ENCODE measurements at places on chromosomes 7 and 10. TPM values are rescaled to one million over a fixed set of nuclear protein-coding genes. Genes with fewer than 3 reads are reported as not detected.

Gene NRP1
- total RNA-seq, result 370 TPM

Gene TMEM26
- 2.8 TPM for total RNA-seq

Gene SPDYE6
- total RNA-seq, result 0.15 TPM

Gene PON1
- not detected for total RNA-seq

Gene ICA1
- 0.33 TPM for total RNA-seq

Gene CPA2
- not detected for total RNA-seq

Gene GRM3
- total RNA-seq, result not detected

Gene TAS2R4
- total RNA-seq, result 1.7 TPM

Gene CBX3
- 156 TPM for total RNA-seq

Gene INMT
- total RNA-seq, result 20.8 TPM

Gene TFEC
- 0.17 TPM for total RNA-seq

Gene ADAMTS14
- 29.4 TPM for total RNA-seq

Gene PKD2L1
- not detected for total RNA-seq

Gene CRYGN
- 0.58 TPM for total RNA-seq

Gene ACBD7
- 0.99 TPM for total RNA-seq

Gene NXPH1
- total RNA-seq, result not detected

Gene NKX2-3
- total RNA-seq, result not detected

All from smooth muscle cell of trachea (primary cell).